ENCODE measurements at places on chromosomes 1 and 21. TPM values are rescaled to one million over a fixed set of nuclear protein-coding genes. Genes with fewer than 3 reads are reported as not detected.
A peak's percentile ranks its signal among the peaks of the same experiment; 100 is the strongest.

DNA sequence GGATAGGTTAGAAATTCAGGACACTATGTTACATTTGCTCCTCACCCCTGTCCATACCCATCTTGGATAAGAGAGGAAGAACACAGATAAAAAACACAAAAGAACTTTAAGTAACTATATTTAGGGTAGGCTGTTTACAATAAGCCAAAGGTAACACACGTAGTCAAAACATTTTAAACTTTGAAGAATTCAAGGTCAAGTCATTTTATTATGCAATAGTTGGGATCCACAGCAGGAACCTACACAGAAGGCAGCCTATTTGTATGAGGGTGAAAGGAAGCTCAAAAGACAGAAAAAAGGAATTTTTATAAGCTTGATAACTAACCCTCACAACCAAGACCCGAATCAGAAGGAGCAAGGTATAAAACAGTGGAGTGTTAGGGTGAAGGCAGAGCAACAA lies 89.6 kb downstream of the ZSWIM5 start:
- no peaks in the 10 kb centered on the region for H3K36me3 ChIP-seq
- no peak overlapping the region for H3K27ac ChIP-seq
- peaks cover 13% of the 10 kb centered on the region for H3K4me1 ChIP-seq
- no peak for DNase-seq
- peaks cover 4% of the 10 kb centered on the region for H3K27me3 ChIP-seq

- no peaks in the 10 kb centered on the region for H3K4me1 ChIP-seq
- H3K27me3 ChIP-seq: peaks cover 8% of the 10 kb centered on the region
- H3K27ac ChIP-seq: no peak overlapping the region
- no peak for DNase-seq
- no peaks in the 10 kb centered on the region for H3K36me3 ChIP-seq
- no peak overlapping the region for H3K4me3 ChIP-seq
Observed at GRCh38 chr1:115118611-115119010, 29.3 kb upstream of the TSPAN2 start.

- no peak overlapping the region for H3K4me3 ChIP-seq
- no peaks in the 10 kb centered on the region for H3K4me1 ChIP-seq
- H3K27ac ChIP-seq: no peak overlapping the region
- no peaks in the 10 kb centered on the region for H3K36me3 ChIP-seq
Observed at GRCh38 chr1:83083589-83084224, 915.2 kb downstream of the TTLL7 start.

DNA sequence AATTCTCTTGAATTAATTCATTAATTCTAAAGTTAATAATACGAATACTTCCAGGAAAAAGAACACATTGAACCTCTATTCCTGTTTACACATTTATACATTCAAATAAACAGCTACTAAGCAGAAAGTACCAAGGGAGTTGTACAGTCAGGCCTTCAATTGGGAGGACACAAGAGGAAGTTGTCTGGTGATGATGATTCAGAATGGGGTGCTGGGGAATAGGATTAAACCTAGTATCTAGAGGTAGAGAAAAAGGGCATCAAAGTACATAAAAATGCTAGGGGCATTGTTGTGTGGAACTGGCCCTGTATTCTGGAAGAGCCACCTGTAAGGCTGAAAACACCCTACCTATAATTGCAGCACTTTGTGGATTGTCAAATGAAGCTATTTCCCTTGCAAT lies 71.7 kb upstream of the MROH9 start:
- DNase-seq: no peak
- H3K27me3 ChIP-seq: no peaks in the 10 kb centered on the region
- no peaks in the 10 kb centered on the region for H3K4me1 ChIP-seq
- no peaks in the 10 kb centered on the region for H3K36me3 ChIP-seq
- H3K4me3 ChIP-seq: no peak overlapping the region

DNA sequence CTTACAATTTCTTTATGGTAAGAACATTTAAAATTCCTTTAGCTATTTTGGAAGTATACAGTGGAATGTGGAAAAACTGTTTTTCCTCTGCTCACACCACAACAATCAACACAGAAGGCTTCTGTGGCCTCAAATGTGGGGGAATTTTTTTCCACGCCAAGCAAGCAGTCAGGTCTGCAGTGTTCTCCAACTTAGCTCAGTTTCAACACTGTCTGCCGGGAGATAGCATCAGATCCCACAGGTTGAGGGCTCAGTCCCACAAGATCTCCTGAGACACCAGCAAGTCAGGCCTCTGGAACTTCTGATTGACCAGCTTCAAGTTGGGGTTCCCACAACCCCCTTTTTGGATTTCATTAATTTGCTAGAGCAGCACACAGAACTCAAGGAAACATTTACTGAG lies 50.3 kb downstream of the PTBP2 start:
- no peaks in the 10 kb centered on the region for H3K4me1 ChIP-seq
- DNase-seq: no peak
- H3K27me3 ChIP-seq: no peaks in the 10 kb centered on the region
- peaks cover 37% of the 10 kb centered on the region for H3K36me3 ChIP-seq
- no peak overlapping the region for H3K27ac ChIP-seq

DNA sequence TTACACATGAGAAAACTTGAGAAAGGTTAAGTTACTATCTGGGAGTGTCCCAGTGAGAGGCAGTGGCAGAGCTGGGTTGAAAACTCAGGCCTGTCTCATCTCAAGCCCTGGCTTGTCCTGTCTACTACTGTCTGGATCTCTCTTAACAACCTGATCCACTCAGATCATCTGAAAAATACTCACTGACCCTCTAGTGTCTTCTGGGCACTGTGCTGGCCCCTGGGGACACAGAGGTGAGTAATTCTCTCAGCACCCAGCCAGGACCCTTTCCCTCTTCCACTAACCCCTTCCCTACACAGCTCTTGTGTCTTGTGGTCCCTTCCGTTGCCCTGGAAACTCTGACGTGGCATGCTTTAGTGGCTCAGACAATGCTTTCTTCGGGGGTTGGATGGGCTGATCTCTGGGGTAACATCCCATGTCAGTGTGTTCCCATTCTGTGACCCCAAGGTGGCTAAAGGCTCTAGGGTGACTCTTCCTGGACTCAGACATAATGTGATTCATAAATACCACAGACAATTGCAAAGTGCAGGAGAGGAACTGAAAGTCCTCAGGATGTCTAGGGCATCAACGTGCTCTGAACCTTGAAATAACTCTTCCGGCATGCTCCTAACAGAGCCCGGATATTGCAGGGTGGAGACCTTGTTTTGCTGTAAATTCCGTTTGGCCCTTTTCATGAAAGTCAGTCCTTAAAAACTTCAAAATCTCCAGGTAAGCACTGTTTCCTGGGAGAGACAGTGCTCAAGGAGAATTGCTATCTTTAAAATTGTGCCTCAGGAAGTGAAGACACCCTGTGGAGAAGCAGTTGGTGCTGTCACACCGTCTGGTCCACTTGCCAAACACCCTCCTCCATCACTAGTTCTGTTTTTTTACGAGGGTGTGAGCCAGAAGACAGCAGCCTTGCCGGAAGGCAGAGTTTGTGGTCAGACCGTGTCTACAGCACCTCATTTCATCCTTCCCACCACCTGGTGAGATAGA lies 4.0 kb downstream of the SHISAL2A start:
- no peaks in the 10 kb centered on the region for H3K36me3 ChIP-seq
- H3K27ac ChIP-seq: peak overlapping the region; percentile 92
- DNase-seq: peak; percentile 93
- H3K4me1 ChIP-seq: peaks cover 88% of the 10 kb centered on the region
- H3K27me3 ChIP-seq: no peaks in the 10 kb centered on the region
- peak overlapping the region; percentile 71 for H3K4me3 ChIP-seq

GRCh38 chr1:30982937-30983336 lies 74.4 kb upstream of the SDC3 start:
- H3K36me3 ChIP-seq: peaks cover 61% of the 10 kb centered on the region
- H3K4me1 ChIP-seq: peaks cover 3% of the 10 kb centered on the region
- no peak overlapping the region for H3K4me3 ChIP-seq
- DNase-seq: no peak
- H3K27me3 ChIP-seq: no peaks in the 10 kb centered on the region

- H3K27ac ChIP-seq: no peak overlapping the region
- DNase-seq: no peak
- no peaks in the 10 kb centered on the region for H3K27me3 ChIP-seq
- no peak overlapping the region for H3K4me3 ChIP-seq
- H3K36me3 ChIP-seq: no peaks in the 10 kb centered on the region
Observed at GRCh38 chr1:43622901-43623780, 26.8 kb upstream of the KDM4A start.

DNA sequence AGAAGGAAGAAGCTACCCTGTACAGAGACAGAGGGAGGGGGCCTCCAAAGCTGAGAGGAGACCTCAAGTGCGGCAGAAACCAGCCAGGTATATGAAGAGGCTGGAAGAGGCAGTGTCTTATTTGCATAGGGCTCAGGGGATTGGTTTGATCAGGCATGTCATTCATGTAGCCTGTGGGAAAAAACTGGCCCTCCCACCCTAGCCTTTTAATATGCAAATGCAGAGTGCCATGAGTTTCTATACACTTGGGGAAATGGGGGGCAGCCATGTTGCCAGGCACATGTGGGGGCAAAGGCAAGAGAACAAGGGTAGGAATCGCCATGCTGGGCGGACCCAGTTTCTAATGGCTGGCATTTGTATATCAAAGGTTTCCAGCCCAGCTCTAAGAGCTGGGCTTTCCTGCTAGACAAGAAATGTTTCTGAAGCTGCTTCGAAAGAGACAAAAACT lies 172.7 kb downstream of the RASAL2 start:
- no peaks in the 10 kb centered on the region for H3K27me3 ChIP-seq
- H3K36me3 ChIP-seq: no peaks in the 10 kb centered on the region
- no peak overlapping the region for H3K4me3 ChIP-seq
- H3K27ac ChIP-seq: no peak overlapping the region
- H3K4me1 ChIP-seq: no peaks in the 10 kb centered on the region
- DNase-seq: no peak

GRCh38 chr21:42144679-42145568 lies 73.8 kb downstream of the UMODL1 start:
- H3K27me3 ChIP-seq: no peaks in the 10 kb centered on the region
- peaks cover 4% of the 10 kb centered on the region for H3K4me1 ChIP-seq
- H3K36me3 ChIP-seq: no peaks in the 10 kb centered on the region
- H3K27ac ChIP-seq: no peak overlapping the region
- H3K4me3 ChIP-seq: no peak overlapping the region
- no peak for DNase-seq

- no peak overlapping the region for H3K4me3 ChIP-seq
- H3K36me3 ChIP-seq: no peaks in the 10 kb centered on the region
- no peaks in the 10 kb centered on the region for H3K4me1 ChIP-seq
- no peaks in the 10 kb centered on the region for H3K27me3 ChIP-seq
- no peak overlapping the region for H3K27ac ChIP-seq
- DNase-seq: no peak
Observed at GRCh38 chr1:171032822-171033702, 57.6 kb upstream of the FMO3 start.

- H3K4me1 ChIP-seq: no peaks in the 10 kb centered on the region
- H3K27ac ChIP-seq: no peak overlapping the region
Observed at GRCh38 chr1:157181790-157182189, 43.6 kb upstream of the ETV3 start.

DNA sequence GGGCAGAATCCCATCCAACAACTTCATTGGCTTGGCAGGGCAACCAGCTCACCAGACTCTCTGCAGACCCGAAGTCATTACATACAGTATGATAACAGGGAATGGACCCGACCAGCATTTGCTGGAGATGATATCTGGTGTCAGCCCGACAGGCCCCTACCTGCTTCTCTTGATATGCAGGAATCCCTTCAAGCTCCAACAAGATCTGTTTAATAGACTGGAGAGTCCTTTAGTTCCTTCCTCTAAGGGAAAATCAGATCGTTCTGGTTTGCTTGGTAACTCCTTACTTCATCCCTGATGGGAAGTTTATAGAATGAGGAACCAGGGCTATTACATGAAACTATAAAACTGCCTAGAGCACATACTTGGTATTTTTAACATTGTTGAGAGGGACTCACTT lies 61.2 kb downstream of the EDARADD start:
- no peaks in the 10 kb centered on the region for H3K36me3 ChIP-seq
- no peak overlapping the region for H3K4me3 ChIP-seq
- no peak overlapping the region for H3K27ac ChIP-seq
- H3K27me3 ChIP-seq: no peaks in the 10 kb centered on the region

DNA sequence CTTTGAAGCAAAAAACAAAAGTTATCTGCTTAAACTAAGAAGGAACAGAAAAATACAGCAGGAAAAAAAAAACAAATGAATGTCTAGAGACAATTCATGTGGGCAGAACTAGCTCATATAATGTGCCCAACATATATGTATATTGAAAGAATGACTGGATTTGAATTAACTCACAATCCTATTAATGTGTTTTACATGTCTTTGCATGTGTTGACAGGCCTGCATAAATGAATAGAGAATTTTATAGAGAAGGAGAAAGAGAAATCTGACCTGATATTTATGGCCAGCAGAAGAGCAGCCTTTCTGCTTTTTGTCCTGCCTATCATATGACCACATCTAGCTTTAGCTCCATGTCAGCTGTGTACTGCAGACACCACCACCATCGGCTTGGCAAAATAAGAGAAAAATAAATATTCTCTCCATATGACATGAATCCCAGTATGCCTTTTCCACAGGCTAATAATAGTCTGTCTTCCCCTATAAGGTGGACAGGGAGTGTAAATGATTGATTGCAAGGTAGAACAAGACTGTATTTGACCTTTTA lies 171.5 kb upstream of the PALMD start:
- no peaks in the 10 kb centered on the region for H3K27me3 ChIP-seq
- no peak for DNase-seq
- no peak overlapping the region for H3K4me3 ChIP-seq
- H3K27ac ChIP-seq: no peak overlapping the region
- no peaks in the 10 kb centered on the region for H3K4me1 ChIP-seq

DNA sequence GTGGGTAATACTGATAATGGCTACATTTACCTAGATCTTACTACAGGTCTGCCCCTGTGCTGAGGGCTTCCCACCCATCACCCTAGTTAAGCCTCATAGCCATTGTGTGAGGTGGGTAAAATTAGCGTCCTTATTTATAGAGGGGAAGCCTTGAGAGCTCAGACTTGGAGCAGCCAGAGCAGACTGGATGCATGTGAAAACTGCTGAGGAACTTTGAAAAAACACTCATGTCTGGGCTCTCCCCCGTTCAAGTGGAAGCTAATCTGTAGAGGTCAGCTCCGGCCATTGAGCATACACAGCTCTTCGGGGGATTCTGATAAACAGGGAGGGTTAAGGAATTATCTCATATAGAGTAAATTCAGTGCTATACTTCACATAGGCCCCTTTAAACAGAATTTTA lies 389.7 kb downstream of the RPS6KC1 start:
- no peak overlapping the region for H3K27ac ChIP-seq
- H3K4me1 ChIP-seq: no peaks in the 10 kb centered on the region
- H3K4me3 ChIP-seq: no peak overlapping the region
- DNase-seq: no peak
- H3K36me3 ChIP-seq: no peaks in the 10 kb centered on the region
- no peaks in the 10 kb centered on the region for H3K27me3 ChIP-seq

GRCh38 chr1:1796466-1796865 lies 18.2 kb upstream of the NADK start:
- peak; percentile 24 for DNase-seq
- H3K36me3 ChIP-seq: peaks cover 82% of the 10 kb centered on the region
- no peaks in the 10 kb centered on the region for H3K27me3 ChIP-seq
- H3K4me1 ChIP-seq: no peaks in the 10 kb centered on the region
- no peak overlapping the region for H3K27ac ChIP-seq

- no peak for DNase-seq
- H3K36me3 ChIP-seq: no peaks in the 10 kb centered on the region
Observed at GRCh38 chr1:170730438-170730837, 66.5 kb downstream of the PRRX1 start.

GRCh38 chr1:176964687-176965086 lies 199.8 kb downstream of the ASTN1 start:
- H3K4me3 ChIP-seq: no peak overlapping the region
- no peak for DNase-seq
- no peaks in the 10 kb centered on the region for H3K4me1 ChIP-seq
- no peaks in the 10 kb centered on the region for H3K36me3 ChIP-seq
- H3K27ac ChIP-seq: no peak overlapping the region

The AQP10 gene
- polyA plus RNA-seq: not detected

The ANGPTL3 gene
- not detected for polyA plus RNA-seq

The PTGER3 gene
- polyA plus RNA-seq: not detected

The SLC45A3 gene
- not detected for polyA plus RNA-seq

The ZMYND12 gene
- polyA plus RNA-seq: 1.4 TPM

The MR1 gene
- 43.8 TPM for polyA plus RNA-seq

The OLIG2 gene
- not detected for polyA plus RNA-seq

The DMRTA2 gene
- polyA plus RNA-seq: not detected

Data from CD4-positive, CD25-positive, alpha-beta regulatory T cell (primary cell).